ENCODE measurements at places on chromosomes 4 and X.

DNA sequence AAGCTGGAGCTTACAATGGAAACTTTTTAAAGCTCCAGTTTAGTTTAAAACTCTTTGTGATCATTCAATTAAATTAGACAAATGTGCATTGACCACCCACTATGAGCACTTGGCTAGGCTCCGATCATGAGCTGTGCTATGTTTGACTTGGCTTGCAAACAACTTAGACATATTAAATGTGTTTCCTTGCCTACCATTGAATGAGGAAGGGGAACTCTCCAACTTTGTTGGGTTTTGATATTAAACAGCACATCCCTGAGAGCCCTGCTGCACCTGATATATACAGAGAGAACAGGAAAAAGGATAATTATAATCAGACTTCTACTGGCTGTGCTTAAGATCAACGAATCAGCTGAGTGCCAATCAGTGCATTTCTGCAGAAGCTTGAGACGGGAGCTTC, 71.4 kb upstream of the ADGRL3 start:
- DNase-seq, result no peak

DNA sequence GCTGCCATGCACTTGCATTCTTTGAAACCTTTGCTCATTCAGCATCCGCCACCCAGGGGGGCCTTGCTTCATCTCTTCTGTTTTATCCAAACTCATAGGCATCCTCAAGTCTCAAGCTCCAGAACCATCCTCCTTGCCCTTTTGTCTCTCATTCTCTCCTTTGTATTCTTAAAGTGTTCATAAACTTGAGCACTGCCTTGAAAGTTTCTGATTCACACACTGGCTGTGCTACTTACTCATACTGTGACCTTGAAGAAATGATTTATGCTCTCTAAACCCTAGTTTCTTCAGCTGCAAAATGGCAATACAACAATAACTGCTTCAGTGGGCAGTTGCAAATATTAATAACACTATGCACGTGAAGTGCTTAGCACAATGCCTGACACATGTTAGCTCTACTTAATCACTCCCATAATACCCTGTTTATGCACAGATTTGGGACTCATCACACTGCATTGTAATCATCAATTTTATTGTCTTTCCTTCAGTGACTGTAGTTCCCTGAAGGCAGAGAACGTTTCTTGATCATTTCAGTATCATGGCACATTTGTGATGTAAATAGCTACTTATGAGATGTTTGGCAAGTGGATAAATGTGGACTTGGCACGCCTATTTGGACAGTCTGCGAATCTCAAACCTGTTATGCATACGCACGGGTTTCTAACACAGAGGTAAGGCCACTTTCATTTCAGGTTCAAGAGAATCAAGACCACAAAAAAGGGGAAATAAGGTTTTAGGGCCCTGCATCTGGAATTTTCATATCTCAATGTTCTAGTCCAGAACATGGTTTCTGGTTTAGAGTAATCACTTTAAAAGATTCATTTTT, 291.0 kb downstream of the LDB2 start:
- DNase-seq, result no peak

- no peak for DNase-seq
Observed at GRCh38 chrX:154695911-154696675, 42.7 kb upstream of the CTAG2 start.

GRCh38 chr4:41339812-41340809, 83.4 kb downstream of the UCHL1 start:
- DNase-seq, result no peak

- no peak for DNase-seq
Observed at GRCh38 chrX:6954836-6955235, 192.7 kb upstream of the STS start.

- no peak for DNase-seq
Observed at GRCh38 chr4:145602129-145602760, 16.9 kb upstream of the MMAA start.

DNA sequence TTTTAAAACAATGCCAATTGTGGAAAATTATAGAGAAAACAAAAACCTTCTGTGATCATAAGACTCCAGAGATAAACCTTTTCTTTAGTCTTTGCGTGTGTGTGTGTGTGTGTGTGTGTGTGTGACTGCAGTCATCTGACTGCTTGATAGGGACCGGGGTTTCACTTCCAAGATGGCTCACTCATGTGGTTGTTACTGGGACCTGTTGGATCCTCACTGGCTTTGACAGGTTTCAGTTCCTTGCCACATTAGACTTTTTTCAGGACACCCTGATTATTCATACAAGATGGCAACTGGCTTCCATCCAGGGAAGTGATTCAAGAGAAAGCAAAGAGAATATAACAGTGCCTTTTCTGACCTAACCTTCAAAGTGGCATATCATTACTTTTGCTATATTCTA, 21.9 kb upstream of the MAD2L1 start:
- DNase-seq, result no peak

GRCh38 chrX:1392376-1393068, 609 bp upstream of the SLC25A6 start:
- DNase-seq, result no peak

DNA sequence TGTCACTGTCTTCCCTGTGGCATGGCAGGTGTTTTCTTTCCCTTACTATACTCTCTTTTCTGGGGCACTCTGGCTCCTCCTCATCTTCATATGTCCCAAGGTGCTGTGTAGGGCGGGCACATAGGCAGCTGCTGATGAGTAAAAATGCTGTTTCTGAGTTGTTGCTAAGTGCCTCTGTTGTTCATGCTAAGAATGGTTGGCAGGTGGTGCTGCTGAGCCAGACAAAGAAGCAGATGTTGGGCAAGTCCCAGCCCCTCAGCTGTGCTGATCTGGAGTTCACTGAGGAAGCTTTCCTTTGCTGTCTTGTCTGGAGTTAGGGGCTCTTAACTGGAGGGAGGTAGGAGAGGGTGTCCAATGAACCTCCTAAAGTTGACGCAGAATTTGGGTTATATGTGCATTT, 40.6 kb downstream of the HADH start:
- no peak for DNase-seq

DNA sequence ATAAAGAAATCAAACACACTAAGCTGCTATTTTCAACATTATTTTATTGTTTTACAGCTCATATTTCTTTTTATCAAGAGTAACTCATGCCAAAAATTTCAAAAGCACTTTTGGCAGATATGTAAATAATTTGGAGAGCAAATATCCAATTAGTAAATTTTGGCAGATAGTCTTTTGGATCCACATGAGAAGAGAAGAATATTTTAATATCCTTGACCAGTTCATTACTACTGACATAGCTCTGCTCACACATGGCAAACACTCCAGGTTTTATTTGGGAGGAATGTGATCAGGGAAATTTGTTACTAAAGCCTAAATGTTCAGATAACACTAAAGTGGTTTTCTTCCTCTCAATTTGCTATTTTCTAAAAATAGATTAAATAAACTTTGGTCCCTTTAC, 1054.3 kb downstream of the FAT4 start:
- DNase-seq, result no peak

- no peak for DNase-seq
Observed at GRCh38 chr4:36997727-36998126, 246.8 kb upstream of the NWD2 start.

GRCh38 chrX:99973572-99974226, 436.4 kb downstream of the PCDH19 start:
- DNase-seq, result no peak

- DNase-seq, result no peak
Observed at GRCh38 chr4:77120886-77121508, 36.0 kb upstream of the CCNG2 start.

DNA sequence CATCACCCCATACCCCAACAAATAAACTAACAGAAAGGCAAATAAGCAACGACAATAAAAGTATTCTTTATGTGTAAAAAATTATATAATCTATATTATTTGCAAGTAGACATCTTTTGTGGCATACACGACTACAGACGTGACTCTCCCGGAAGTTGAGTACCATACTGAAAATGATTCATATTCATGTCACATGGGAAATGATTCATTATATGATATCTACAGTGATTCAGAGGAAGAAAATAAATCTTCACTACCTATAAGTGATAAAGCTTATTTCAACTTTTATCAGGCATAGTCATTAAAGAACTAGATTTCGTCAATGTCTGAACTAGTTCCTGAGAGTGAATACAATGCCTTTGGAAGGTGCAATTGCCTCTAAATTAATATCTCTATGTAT, 4.6 kb upstream of the ANTXR2 start:
- DNase-seq, result no peak

- DNase-seq, result no peak
Observed at GRCh38 chrX:13994104-13994503, 35.6 kb downstream of the GEMIN8 start.

DNA sequence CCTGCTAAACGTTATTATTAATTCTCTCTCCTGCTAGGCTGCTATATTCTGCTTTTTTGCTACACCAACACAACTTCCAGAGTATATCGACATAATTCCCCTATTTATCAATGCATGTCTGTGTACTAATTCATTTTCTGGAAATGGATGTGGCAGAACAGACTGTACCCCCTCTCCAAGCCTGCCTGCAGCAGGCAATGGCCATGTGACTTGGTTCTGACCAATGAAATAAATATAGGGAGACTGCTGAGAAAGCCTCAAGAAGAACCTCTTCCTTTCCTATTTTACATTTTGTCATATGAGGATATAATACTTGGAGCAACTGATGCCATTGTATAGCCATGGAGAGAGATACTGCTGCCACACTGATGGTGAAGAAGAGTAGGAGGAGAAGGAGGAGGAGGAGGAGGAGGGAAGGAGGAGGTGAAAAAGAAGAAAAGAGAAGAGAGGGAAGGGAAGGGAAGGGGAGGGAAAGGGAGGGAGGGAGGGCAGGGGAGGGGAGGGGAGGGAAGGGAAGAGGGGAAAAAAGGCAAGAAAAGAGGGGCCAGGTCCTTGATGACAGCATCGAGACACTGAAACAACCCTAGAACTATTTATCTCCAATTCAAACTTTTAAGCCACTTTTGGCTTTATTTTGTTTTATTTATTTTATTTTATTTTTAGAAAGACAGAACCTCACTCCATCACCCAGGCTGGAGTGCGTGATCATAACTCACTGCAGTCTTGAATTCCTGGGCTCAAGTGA, 57.0 kb upstream of the SPP1 start:
- DNase-seq, result no peak

GRCh38 chrX:109830704-109831206, 97.7 kb upstream of the ACSL4 start:
- DNase-seq, result no peak

- no peak for DNase-seq
Observed at GRCh38 chr4:85600501-85600900, 125.6 kb downstream of the ARHGAP24 start.

GRCh38 chrX:118521435-118521834, 25.8 kb downstream of the DOCK11 start:
- no peak for DNase-seq
